ENCODE measurements at places on chromosomes 2 and 18. TPM values are rescaled to one million over a fixed set of nuclear protein-coding genes. Genes with fewer than 3 reads are reported as not detected.

SLC4A5 gene
- polyA plus RNA-seq = 2.5 TPM

FAM228A gene
- 0.96 TPM for polyA plus RNA-seq

DIPK1C gene
- polyA plus RNA-seq = 26.4 TPM

ADRA2B gene
- polyA plus RNA-seq = 0.52 TPM

SLC14A1 gene
- polyA plus RNA-seq = 3.9 TPM

POTEI gene
- polyA plus RNA-seq = 0.14 TPM

SLC35F5 gene
- polyA plus RNA-seq = 32.4 TPM

B3GNT7 gene
- polyA plus RNA-seq = 1.8 TPM

PDIA6 gene
- polyA plus RNA-seq = 75.1 TPM

LBX2 gene
- polyA plus RNA-seq = 0.89 TPM

SLC8A1 gene
- 0.46 TPM for polyA plus RNA-seq

DSEL gene
- 1.6 TPM for polyA plus RNA-seq

AQP12A gene
- polyA plus RNA-seq = 0.34 TPM

ANKRD36C gene
- polyA plus RNA-seq = 5.2 TPM

LONRF2 gene
- polyA plus RNA-seq = 0.62 TPM

PFN4 gene
- polyA plus RNA-seq = 1.3 TPM

SLC11A1 gene
- polyA plus RNA-seq = 25.2 TPM

KCNIP3 gene
- 5.3 TPM for polyA plus RNA-seq

POU3F3 gene
- 0.82 TPM for polyA plus RNA-seq

CRYGD gene
- polyA plus RNA-seq = 0.27 TPM

PSMA8 gene
- 0.84 TPM for polyA plus RNA-seq

CCDC141 gene
- 0.84 TPM for polyA plus RNA-seq

AP1S3 gene
- polyA plus RNA-seq = 1.6 TPM

SP5 gene
- 0.55 TPM for polyA plus RNA-seq

DCDC2C gene
- polyA plus RNA-seq = 0.21 TPM

DNAH7 gene
- polyA plus RNA-seq = 0.62 TPM

ZNF532 gene
- polyA plus RNA-seq = 11.9 TPM

FSIP2 gene
- polyA plus RNA-seq = 1.8 TPM

Data from thymus (tissue), 14 donors.